ENCODE measurements at places on chromosomes 1 and 21. TPM values are rescaled to one million over a fixed set of nuclear protein-coding genes. Genes with fewer than 3 reads are reported as not detected.

- DNase-seq = no peak
Observed at GRCh38 chr1:89604414-89604735, 28.5 kb upstream of the LRRC8C start.

- DNase-seq = no peak
Observed at GRCh38 chr21:41217671-41218385, 49.9 kb downstream of the BACE2 start.

GRCh38 chr1:234371414-234371813 lies 1.8 kb upstream of the COA6 start:
- DNase-seq = no peak

DNA sequence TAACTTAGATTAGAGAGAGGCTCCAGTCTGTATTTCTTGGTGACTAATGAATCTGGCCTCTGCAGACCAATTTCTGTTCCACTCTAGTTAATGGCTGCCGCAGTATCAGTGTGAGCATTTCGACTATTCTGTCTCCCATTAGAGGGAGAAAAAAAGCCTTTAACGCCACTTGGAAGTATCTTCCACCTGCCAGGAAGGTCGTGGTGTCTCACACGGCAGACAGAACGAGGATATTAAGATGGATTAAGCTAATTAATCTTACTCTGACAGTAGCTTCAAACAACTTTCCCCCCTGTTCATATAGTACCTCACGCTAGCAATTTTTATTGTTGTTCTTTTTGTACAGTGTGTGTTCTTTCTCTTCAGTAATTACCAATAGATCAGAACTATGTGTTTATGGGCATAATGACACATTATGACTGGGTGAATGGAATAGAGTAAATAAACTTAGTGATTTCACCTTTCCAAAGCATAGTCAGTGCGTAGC lies 153.8 kb downstream of the ADGRL2 start:
- DNase-seq = no peak

GRCh38 chr1:176601348-176601747 lies 138.4 kb downstream of the PAPPA2 start:
- DNase-seq = no peak

The REN gene
- not detected for total RNA-seq

The AGO3 gene
- total RNA-seq = 39.4 TPM

The RIIAD1 gene
- total RNA-seq = not detected

All from Panc1 (cell line).